ENCODE measurements at places on chromosomes 5 and 9.

- DNase-seq, result no peak
These were observed 193.2 kb downstream of the MAPKAP1 start for GRCh38 chr9:125513668-125514413.

GRCh38 chr5:180467028-180467975 is 26.9 kb upstream of the CNOT6 start:
- no peak for DNase-seq

- DNase-seq, result no peak
These were observed 831.1 kb downstream of the NR2F1-AS1 start for GRCh38 chr5:92749943-92750342.

- no peak for DNase-seq
These were observed 35.2 kb downstream of the CRB2 start for GRCh38 chr9:123391233-123391632.

GRCh38 chr9:124306098-124306735 is 48.5 kb downstream of the NEK6 start:
- no peak for DNase-seq

GRCh38 chr5:112418659-112419163 is 366 bp downstream of the EPB41L4A start:
- no peak for DNase-seq

DNA sequence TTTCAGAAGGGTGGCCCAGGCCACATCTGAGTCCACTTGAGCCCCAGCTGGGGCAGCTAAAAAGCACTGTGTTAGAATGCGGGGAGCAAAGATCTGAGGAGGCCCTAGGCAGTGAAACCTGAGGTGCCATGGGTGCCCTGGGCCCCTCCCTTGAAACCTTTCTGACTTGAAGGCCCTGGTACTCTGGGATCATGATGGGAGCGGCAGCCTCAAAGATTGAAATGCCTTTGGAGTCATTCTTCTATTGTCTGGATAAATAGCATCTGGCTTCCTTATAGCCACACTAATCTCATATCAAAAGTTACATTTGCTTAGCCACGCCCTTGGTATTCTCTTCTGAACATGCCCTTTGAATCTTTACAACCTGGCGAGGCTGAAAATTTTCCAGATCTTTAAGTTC is 7.7 kb upstream of the SEMA5A start:
- no peak for DNase-seq

- DNase-seq, result no peak
These were observed 482.7 kb upstream of the C9orf72 start for GRCh38 chr9:28056006-28056405.

DNA sequence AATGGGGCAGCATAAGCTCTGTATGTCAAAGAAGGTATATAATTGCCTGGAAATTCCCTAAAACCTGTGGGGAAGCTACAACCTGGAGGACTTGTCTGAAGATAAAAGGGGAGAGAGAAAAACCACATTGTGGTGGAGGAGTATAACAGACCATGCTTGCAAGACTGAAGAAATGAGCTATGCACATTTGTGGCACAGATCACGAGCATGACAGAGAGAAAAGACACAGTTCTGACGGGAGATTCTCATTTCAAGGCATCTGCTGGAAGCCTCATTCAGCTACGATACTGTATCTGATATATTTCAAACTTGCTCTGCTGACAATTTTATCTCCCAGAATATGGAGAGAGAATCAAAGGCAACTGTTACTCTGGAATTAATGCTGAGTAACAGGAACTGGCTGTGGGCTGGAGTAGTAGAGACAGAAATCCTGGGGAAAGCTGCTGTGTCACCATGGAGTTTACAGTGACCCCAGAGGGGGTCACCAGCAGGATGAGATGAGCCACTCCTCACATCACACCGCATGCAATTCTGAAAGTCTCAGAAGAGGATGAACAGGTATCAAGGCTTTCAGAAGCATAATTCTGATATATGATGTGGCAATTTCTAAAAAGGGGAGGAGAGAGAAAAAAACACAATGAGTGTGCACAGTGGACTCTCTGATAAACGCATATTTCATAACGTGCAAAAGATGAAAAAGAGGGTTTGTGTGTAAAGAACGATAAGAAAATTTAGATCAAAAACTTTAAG is 528.8 kb downstream of the IRX1 start:
- no peak for DNase-seq

- no peak for DNase-seq
These were observed 233.5 kb downstream of the MAN2A1 start for GRCh38 chr5:109923205-109923604.

DNA sequence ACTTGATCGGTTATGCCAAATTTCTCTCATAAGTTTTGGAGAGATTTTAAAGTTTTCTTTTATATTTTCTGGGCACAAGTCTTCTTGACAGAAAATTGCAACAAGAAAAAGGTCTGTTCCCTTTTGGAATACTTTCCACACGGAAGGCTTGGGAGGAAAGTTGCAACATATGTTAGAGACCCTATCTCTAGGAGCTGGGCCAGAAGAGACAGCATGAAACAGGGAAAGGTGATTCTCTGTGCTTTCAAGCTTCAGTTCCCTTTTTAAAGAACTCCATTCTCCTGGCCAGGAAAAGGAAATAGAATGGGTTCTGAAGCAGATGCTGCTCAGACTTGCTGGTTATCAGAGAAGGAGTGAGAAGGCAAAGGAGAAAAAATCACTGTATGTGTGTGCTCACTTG is 368.3 kb downstream of the SPATA31D1 start:
- no peak for DNase-seq

- no peak for DNase-seq
These were observed 29.7 kb upstream of the PANK3 start for GRCh38 chr5:168608821-168609220.

Data from brain pericyte (primary cell).